Frontal cortex (tissue), 4 donors: ENCODE measurements at places on chromosomes 6 and 20. TPM values are rescaled to one million over a fixed set of nuclear protein-coding genes. Genes with fewer than 3 reads are reported as not detected.

DNA sequence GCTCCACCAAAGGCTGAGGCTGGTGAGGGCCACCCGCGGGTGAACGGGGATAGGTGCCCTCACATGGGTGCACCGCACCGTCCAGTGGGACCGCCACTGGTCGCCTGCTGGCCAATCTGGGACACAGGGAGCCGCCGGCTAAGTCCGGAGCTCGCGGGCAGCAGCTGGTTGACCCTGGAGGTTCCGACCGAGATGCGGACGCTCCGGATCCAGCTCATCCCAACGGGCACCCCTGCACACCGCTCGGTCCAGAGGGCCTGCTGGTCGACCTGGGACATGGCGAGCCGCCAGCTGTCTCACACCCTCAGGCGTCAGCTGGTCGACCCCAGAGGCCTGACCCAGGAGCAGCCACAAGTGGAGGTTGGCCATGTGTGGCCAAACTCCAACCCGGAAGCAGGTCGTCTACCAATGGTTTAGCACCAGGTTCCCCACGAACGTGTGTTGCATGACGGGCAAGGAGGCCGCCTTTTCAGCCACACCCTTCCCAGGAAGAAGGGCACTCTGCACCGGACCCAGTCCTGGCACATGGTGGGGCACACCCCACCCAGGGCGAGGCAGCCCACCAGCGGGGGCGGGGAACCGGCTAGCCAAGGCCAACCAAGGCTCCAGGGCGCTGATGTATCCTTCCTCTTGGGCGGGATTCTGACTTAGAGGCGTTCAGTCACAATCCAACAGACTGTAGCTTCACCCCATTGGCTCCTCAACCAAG is 746.0 kb upstream of the DEFB115 start:
- no peak for DNase-seq

Gene LRFN2
- 24.1 TPM for total RNA-seq

Gene TFAP2A
- not detected for total RNA-seq

DNA sequence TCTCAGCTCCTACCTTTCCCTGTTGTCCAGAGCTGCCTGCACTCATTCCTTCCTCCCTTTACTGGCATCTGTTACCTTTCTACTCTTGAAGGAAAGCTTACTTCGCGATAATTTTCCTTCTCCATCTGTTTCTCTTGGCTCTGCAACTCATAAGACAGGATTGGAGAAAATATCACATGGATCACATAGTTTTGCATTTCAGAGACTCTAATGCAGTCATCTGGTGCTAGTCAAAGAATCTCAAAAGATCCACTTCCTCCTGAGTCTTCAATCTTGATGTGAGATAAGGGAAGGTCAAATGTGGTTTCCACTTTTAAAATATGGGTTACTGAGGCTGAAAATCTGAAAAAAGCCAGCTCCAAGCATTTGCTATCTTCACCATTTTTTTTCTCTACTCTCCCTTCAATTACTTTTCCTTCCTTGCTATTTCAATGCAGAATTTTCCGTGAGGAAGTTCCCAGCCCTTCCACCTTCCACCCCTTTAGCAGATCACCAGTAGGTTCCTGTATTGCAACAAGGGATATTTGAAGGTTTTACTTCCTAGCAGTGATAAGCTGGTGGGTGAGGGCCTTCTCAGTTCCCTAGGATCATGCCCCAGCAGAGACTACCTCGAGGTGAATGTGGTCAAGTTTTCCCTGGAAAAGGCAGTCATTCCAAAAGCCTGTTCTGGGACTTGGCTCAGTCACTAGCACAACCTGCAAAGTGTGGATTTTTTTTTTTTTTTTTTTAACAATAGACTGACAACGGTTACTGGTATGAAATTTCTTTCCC is 62.8 kb upstream of the LRRC1 start:
- no peak for DNase-seq

- DNase-seq = no peak
Observed at GRCh38 chr20:57835588-57836455, 126.0 kb upstream of the PMEPA1 start.

Gene C20orf204
- 1.2 TPM for total RNA-seq

DNA sequence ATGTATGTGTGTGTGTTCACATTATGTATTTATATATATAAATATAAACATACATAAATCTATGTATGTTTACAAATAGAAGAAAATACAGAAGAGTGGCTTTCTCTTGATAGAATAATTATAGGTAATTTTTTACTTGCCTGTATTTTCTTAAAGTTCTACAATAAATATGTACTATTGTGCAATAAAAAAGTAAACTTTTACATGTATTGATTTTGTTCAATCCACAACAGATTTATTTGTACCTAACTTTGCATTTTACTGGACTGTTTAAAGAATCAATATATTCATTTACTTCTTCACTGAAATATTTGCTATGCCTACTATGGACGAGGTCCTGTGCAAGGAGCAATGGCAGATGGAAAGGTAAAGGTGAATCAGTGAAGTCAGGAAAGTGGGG is 14.0 kb upstream of the TAB2 start:
- no peak for DNase-seq

Gene APOM
- 0.41 TPM for total RNA-seq

GRCh38 chr6:32885698-32886286 is 31.8 kb downstream of the PSMB9 start:
- DNase-seq = peak; percentile 60

DNA sequence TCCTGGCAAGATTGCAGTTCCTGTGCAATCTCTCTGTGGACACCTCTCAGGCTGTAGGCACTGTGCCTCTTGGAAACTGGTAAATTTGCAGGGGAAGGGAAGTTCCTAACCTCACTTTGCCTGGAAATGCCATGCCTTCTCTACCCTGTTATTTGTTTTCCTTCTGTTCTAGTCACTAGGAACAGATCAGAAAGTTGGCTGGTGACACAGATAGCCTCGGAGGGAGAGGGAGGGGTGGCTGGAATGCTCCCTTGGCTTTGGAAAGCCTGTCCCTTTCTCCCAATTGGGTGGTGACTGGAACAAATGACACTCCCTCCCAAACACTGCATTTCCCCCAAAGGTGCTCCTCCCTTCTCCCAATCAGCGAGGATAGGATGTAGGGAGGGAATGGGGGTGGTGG is 131.5 kb upstream of the F13A1 start:
- DNase-seq = no peak

DNA sequence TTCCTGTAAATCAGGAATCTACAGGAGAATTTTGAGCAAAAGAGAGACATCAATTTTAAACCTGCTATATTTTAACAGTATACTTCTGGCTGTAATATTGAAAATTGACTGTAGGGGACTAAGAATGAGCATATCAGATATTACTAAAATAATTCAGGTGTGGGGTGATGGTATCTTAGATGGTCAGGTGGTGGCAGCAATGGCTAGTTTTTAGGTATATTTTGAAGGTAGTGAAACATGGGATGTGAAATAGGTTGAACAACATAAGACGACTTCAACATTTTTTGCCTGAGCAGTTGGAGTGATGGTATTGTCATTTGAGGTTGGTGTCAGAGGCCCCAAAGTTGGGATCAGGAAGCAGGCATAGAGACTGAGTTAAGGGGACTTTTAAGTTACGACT is 32.1 kb downstream of the FAM83B start:
- DNase-seq = no peak
